ENCODE measurements at places on chromosomes 5 and 9. TPM values are rescaled to one million over a fixed set of nuclear protein-coding genes. Genes with fewer than 3 reads are reported as not detected.

GRCh38 chr9:93161786-93162562 is 22.0 kb upstream of the WNK2 start:
- DNase-seq = no peak

DNA sequence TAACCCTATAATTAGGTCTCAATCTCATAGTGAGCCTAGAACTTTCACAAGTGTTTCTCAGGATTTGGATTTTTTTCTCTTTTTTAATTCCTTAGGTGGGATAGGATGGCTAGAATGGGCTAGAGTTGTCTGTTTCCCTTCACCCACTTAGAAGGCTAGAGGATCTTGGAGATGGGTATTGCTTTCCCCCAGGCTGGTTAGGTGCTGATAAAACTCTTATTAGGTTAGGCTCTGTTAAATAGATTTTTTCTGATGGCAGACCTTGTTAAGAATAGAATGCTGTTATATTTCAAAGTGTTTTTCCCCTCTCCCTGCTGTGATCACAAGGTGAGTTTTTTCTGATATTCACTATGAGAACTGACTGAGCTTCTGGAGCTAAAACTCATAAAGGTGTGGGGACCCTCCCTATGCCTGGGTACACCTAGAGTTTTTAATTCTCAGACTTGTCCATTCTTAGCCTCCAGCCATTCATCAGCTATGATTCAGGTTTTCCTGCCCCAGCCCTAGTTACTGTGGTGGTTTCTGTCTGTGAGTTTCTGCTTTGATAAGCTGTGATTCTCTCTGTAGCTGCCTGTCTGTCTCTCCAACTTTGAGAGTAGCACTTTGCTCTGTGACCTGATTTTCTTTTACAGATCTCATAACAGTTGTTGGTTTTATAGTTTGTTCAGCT is 132.4 kb downstream of the HACD4 start:
- DNase-seq = no peak

Gene SMIM33
- total RNA-seq = not detected

Gene PCDHGB1
- 7.1 TPM for total RNA-seq

DNA sequence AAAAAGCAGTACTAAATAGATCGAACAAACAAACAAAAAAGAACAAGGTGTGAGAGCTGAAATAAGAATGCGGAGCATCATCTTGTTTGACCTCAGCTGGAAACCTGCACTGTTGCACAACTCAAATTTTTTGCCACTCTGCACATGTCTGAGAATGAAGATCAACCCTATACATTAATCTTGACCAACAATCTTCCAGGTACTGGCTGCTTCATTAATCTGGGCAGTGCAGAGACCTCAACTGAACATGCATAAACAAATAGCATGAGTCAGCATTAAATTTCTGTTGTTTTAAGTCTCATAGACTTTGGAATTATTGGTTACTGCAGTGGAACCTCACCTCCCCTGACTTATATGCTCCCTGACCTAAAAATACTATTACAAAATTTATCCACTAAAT is 114.6 kb upstream of the FTMT start:
- DNase-seq = no peak

- DNase-seq = no peak
Observed at GRCh38 chr9:83342006-83342405, 196.2 kb downstream of the FRMD3 start.

Gene PAEP
- not detected for total RNA-seq

Gene NXNL2
- not detected for total RNA-seq

- DNase-seq = no peak
Observed at GRCh38 chr5:129653057-129653375, 94.9 kb upstream of the MINAR2 start.

Gene KLF9
- total RNA-seq = 54.9 TPM

Gene IL17B
- total RNA-seq = not detected

GRCh38 chr9:27348785-27349697 is 52.1 kb upstream of the EQTN start:
- DNase-seq = no peak

DNA sequence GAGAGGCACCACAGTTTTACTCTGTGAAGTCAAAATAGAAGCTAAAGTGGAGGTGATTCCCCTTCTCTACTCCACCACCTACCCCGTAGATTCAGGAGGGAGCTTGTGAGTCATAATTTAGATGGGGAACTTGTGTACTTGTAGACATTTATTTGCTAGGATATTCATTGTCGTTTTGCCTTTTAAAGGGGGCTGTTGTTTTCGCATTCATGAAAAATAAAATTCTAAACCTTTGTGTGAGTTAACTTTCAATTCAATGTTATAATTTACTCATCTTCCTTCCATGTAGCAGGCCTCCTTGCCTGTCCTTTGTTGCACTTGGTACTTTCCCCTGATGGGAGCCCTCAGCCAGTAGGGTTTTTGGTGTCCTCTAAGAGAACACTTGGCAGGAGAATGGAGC is 22.0 kb downstream of the SECISBP2 start:
- DNase-seq = no peak

GRCh38 chr9:95494416-95495371 is 22.1 kb downstream of the PTCH1 start:
- DNase-seq = peak; percentile 42

DNA sequence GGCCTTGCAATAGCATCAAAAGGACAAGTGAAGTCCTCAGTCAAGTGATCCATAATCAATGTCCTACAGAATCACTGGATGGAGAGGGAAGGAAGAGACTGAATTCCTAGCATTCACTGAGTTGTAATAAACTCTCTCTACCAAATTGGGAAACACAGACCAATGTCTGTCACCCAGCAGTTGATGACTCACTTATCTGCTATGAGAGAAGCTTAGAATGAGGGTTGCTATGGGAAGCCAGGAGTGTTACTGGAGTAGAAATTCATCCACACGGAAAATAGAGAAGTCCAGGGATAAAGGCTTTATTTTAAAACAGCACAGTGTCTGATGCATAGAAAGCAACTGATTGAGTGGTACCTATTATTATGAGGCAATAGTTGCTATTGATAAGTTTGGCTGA is 407.4 kb downstream of the BRINP1 start:
- no peak for DNase-seq

DNA sequence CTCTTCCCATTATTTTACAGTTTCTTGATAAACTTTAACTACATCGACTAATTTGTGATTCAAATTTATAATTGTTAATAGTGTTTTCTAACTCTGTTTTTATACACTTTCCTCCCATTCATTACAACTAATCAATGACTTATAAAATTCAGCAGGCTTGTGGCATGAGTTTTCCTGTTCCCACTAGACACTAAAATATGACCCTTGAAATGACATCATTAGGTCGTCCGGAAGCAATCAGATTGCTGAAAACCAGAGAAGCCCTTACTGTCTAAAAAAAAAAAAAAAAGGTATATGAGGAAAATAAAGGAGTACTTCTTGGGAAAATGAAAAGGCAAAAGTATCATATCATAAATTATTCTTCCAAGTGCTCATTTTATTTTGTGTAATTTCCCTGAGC is 553.7 kb downstream of the ZNF608 start:
- no peak for DNase-seq
